ENCODE measurements at places on chromosomes 7 and 10. TPM values are rescaled to one million over a fixed set of nuclear protein-coding genes. Genes with fewer than 3 reads are reported as not detected.

DNA sequence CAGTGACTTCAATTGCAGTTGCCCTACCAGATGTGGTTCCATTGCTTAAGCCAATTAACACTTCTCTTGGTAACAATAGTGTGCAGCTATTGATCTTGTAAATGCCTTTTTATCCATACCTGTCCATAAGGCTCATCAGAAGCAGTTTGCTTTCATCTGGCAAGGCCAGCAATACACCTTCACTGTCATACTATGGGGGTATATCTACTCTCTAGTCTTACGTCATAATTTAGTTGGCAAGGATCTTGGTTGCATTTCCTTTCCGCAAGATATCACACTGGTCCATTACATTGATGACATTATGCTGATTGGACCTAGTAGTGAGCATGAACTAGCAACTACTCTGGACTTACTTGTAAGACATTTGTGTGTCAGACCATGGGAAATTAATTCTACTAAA, 17.7 kb upstream of the ZNF365 start:
- no peak for DNase-seq

- DNase-seq, result no peak
Measured at GRCh38 chr7:26618449-26618848, 245.9 kb downstream of the SKAP2 start.

DNA2 gene
- total RNA-seq, result 22.7 TPM

DNA sequence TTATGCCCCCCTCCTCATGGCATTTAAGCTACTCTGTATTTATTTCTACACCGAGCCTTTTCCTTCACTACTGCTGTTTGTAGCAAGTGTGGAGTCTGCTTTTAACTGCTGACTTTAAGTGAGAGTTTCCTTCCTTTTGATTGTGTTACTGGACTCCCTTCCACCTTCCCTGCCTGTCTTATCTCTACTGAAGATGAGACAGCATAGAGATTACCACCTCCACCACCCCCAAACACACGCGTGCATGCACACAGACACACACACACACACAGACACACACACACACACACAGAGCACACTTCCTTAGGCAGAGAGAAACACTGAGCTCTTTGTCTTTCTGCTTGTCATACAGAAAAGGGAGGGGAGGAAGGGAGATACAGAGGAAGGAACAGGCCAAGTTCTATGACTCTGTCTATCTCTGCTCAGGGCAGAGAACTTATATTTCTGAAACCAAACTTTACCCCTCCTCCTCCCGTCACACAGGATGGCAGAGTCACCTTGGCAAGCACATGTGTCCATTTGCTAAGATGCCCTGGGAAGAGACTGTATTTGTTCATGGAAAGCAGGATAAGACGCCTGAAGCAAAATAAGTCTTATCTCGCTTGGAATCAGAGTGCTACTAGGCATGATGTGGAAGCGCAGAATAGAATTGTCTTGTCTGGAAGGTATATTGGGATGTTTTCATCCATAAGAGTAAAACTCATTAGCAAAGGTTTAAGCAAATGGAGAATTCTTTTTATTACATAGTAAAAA, 81.8 kb upstream of the CAV2 start:
- no peak for DNase-seq

PKD2L1 gene
- total RNA-seq, result not detected

DNA sequence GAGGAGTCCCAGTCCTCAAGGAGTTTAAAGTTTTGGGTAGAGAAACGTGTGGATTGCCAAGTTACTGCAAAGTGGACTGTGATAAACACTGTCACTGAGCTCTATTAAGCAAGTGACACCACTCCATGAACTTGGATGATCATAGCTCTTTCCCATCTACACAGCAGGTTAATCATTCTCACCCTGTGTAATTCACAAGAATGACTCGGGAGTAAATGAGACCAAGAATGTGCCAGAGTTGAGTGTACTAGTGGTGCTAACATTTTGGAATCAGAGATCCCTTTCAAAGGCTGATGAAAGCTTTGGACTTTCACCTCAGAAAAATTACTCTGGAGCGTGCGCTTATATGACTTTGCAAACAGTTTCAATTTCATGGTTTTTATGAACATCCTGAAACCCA, 80.8 kb downstream of the RBM20 start:
- DNase-seq, result no peak

- no peak for DNase-seq
Measured at GRCh38 chr10:11517150-11517549, 94.3 kb downstream of the USP6NL start.

DNA sequence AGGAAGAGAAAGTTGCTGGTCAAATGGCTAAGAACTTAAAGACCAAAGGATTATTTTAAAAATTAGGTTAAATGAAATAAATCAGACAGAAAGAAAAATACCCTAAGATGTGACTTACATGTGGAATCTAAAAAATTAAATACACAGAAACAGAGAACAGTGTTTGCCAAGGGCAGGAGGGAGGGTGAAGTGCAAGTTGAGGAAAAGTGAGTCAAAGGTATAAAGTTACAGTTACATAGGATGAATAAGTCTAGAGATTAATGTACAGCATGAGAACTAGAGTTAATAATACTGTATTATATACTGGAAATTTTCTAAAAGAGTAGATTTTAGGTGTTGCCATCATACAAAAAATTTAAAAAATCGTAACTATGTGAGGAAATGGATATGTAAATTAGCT, 146.3 kb downstream of the MDFIC start:
- DNase-seq, result no peak

ZNF680 gene
- total RNA-seq, result 30.1 TPM

SFTPA1 gene
- not detected for total RNA-seq

DNA sequence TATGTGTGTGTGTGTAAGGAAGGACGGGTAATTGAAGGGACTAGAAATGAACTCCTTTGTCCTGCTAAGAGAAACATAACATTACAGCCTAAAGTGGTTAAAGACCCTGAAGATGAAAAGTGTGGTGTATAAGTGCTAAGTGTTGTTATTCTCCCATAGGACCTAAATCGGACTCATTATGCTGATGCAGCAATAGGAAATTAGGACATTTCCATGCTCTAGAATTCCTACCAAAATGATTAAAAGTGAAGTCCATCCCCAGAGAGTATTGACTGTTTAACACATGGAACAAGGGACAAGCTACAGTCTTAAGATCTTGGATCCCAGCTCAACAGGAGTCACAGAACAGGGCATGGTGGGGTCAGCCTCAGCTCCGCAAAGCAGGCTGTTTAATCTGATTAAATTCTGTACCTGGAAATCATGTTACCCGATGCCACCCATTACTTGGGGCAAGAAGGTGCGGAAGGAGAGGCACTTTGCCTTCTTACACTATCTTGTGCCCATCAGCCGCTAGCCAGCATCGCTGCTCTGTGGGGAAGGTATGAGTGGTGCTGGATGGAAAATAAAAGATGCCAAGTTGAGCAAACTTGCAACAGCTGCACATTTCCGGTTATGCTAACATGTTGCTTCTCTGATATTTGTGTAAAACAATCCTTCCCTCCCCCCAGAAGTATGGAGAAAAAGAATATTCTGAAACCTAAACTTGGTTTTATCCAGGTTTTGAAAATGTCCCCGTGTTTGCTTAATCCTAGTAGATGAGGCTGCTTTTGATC, 100.5 kb downstream of the CREB5 start:
- no peak for DNase-seq

DNA sequence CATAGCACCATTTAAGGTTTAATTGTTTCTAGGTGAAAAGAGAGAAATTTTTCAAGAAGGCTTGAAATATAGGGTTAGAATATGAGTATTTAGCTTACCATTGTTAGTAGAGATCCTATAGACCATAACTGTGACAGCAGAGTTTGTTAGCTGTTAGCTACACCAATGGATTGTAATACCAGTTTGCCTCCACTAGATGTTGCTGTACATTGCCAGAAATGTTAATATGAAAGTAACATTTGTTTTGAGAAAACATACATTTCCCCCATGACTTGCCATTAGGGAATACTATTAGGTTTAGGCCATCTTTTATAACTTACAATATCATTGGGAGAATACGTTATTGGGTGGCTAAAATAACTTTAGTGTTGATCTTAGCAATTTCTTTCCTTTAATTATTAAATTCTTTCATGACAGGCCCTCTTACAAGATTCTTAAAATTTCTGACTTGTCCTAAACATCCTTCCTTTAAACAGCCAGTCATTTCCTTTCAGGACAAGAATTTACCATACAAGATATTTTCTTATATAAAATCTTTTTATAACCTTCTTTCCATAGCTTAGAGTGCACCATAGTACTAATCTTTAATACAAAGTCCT, 39.5 kb downstream of the ZNF117 start:
- peak; percentile 52 for DNase-seq

DNA sequence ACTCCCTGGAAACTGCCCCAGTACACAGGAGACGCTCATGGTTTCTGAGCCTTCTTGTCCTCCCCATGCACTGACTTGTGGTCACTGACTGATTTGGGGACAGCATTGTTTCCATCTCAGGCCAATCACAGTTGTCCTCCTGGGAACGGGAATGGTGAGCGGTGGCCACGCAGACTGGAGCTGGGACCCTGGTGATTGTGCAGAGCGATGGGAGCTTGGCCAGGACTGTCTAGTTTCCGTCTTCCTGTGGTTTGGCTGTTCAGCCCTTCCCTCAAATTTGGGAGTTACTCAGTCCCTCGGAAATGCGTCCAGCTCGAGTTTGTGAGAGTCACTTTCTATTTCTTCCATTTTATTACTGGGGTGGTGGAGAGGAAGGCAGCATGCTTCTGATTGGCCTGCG, 250.9 kb downstream of the ACTR3B start:
- DNase-seq, result no peak

CDHR1 gene
- total RNA-seq, result not detected

DNA sequence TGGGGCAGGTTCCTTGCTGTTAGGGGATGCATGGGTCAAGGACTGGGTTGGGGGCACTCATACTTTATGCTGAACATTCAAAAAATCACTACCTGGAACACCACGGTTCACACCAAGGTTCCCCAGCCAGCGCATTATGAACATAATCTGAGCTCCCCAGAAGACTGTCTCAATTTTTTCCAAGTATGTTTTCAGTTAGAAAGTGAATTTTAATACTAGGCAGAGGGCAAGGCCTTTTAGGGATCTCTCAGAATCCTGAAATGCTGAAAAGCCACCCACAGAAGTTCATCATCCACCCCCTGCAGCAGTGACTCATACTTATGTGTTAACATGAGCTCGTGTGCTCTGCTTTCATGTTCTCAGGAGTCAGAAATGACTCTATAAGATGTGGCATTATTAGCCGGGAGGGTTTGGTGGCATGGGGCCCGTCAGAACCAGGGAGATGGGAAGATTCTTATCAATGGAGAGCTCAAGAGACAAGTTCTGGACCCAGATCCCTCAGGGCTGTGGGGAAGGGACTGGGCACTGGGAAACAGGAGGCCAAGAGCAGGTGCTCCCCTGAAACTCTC, 185.2 kb upstream of the ITGB1 start:
- peak; percentile 74 for DNase-seq

DNA sequence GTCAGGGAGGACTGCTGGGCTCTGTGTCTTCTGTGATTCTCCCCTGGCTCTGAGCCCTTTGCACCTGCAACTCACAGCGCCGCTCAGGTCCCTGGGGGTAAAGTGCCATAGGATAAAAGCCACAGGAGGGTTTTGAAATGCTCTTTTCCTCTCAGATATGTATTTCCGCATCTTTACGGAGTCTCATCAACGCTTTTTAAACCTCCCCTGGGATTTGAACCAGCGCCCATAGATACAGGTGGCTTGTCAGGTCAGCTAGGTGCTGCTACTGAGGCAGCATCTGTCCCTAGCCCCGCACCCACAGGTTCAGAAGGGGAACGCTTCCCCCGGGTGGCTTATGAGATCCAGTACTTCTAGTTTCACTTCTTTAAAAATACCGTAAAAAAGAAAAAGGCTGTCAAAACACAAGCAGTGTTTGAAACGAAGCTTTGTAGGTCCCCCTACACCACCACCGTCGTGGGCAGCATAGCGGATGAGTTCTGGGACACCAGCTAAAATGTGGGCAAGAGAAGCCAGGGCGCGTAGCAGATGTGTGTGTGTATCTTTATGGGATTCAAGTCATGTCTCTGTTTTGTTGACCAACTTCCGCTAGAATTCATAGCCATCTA, 173.5 kb downstream of the CUX1 start:
- DNase-seq, result no peak

DNA sequence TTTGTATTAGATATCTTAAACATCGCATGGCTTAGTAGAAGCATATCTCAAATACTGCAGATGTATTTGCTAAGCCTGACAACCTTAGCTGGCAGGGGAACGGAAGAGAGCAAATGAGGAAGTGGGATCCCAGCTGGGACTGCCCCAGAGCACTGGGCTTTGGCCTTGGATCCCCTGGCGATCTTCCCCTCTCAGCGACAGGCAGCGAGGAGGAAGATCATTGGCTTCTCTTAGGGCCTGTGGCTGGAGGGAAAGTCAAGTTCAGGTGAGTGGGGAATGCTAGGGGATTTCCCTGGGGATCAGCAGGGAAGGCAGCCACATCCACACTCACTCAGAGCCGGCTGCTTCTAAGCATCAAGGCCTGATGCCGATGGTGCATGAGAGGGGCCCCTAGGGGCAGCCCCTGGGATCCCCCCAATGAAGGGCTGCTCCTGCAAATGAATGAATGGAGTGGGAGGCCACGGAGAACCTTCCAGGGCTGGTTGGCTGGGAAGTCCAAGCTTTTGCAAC, 42.0 kb downstream of the LYZL2 start:
- no peak for DNase-seq

- no peak for DNase-seq
Measured at GRCh38 chr7:127245607-127246006, 7.1 kb downstream of the GRM8 start.

GRCh38 chr7:43761938-43762692, 3.6 kb downstream of the BLVRA start:
- no peak for DNase-seq

FAM131B gene
- 3.9 TPM for total RNA-seq

DNA sequence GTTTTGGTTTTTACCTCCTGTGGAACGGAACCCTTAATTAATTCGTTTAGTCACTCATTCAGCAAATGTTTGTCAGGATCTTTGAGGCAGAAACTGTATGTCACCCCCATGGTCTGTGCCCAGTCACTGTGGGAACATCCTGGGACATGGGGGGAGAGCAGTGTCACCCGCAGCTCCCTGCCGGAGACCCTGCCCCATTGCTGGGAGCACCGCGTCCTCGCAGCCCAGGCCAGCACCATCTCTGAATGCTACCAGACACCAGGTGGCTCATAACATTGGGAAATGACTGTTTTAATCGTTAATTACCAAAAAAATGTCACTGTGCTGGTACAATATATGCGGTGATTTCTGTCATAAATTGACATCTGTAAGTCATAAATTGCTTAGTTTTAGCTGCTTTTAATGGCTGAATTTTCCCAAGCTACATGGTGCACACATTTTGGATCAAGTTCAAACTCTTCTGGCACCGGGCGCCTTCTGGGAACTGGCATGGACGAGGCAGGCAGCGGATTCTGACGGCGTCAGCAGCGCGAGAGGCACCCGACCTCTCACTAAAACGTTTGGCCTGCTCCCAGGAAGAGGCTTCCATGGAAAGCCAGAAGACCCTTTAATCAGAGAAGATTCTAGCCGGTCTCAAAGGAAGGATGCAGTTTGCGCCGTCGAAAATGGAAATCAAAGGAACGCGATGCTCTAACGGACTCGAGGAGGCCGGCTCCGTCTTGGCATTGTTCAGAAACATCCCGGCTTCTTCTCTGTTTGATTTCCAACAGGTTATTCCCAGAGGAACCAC, 184.2 kb downstream of the ADARB2 start:
- DNase-seq, result no peak

GRCh38 chr7:99314504-99314903, 11.2 kb upstream of the ARPC1A start:
- DNase-seq, result no peak

GRCh38 chr10:77799352-77799751, 127.2 kb downstream of the DLG5 start:
- no peak for DNase-seq

MKLN1 gene
- 27.1 TPM for total RNA-seq

ANKRD61 gene
- not detected for total RNA-seq

DOCK1 gene
- 29.8 TPM for total RNA-seq

AASS gene
- 18.9 TPM for total RNA-seq

SHTN1 gene
- 7.7 TPM for total RNA-seq

SPACDR gene
- 0.60 TPM for total RNA-seq
